Esophagus squamous epithelium (tissue), 5 donors: ENCODE measurements at places on chromosomes 2 and 18. TPM values are rescaled to one million over a fixed set of nuclear protein-coding genes. Genes with fewer than 3 reads are reported as not detected.

DNA sequence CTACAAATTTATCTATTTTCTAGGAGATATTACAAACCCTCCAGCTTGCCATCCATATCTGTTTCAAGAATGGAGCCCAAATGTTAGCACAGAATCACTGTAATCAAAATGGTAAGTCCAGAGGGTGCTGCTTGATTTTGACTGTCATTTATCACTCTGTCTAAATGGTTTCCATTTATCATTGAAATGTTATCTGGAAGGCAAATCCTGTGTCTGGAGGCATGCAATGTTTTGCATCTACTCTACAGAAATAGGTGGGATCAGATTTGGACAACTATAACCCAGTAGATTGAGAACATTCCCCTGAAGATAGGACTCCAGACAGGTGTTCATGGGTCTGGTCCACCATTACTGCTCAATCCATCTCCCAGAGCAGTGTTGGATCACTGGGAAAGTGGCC is 128.7 kb downstream of the MAIP1 start:
- H3K27me3 ChIP-seq = no peaks in the 10 kb centered on the region
- H3K27ac ChIP-seq = no peak overlapping the region
- DNase-seq = no peak
- H3K4me3 ChIP-seq = no peak overlapping the region
- H3K4me1 ChIP-seq = no peaks in the 10 kb centered on the region
- no peaks in the 10 kb centered on the region for H3K36me3 ChIP-seq

The VWC2L gene
- not detected for total RNA-seq

DNA sequence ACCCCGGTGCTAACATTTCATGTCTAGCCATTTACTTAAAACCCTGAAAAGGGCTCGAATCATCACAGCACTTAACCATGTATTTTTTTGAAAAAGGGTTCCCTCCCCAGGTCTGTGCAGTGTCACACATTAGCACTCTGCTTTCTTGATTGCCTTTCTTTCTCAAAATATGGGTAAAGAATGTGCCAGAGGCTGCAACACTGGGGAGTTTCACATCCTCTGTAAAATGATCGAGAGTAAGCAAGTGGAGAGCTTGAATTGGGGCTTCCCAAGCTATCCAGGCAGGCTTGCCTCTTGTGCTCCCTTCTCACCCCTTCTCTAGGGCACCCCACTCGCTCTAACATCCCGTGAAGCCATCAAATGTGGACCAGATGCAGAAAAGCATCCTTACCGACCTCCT is 177.0 kb upstream of the CCDC68 start:
- DNase-seq = no peak
- no peak overlapping the region for H3K27ac ChIP-seq
- no peaks in the 10 kb centered on the region for H3K4me1 ChIP-seq
- H3K4me3 ChIP-seq = no peak overlapping the region

The HADHB gene
- total RNA-seq = 150 TPM

- no peak for DNase-seq
- H3K4me1 ChIP-seq = peaks cover 33% of the 10 kb centered on the region
- no peak overlapping the region for H3K4me3 ChIP-seq
Observed at GRCh38 chr18:63439334-63439733, 17.1 kb upstream of the VPS4B start.

DNA sequence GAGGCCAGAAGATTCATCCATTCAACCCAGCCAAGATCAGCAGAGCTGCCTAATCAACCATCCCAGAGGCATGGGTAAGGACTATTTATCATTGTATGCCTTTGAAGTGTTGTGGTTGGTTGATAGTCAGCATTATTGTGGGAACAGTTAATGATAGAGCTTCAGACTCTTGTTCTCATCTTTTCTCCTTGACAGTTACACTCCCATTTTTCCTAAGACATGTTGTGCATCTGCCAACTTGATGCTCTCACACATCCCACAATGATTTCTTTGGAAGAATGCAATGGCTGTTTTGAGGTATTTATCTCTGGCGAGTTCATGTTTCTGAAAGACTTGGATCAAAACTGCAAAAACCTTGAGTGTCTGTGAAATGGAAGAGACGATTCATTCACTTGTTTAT is 55.4 kb downstream of the FASTKD2 start:
- no peaks in the 10 kb centered on the region for H3K4me1 ChIP-seq
- no peaks in the 10 kb centered on the region for H3K36me3 ChIP-seq
- H3K27ac ChIP-seq = peak overlapping the region; percentile 1
- H3K4me3 ChIP-seq = no peak overlapping the region
- no peak for DNase-seq

DNA sequence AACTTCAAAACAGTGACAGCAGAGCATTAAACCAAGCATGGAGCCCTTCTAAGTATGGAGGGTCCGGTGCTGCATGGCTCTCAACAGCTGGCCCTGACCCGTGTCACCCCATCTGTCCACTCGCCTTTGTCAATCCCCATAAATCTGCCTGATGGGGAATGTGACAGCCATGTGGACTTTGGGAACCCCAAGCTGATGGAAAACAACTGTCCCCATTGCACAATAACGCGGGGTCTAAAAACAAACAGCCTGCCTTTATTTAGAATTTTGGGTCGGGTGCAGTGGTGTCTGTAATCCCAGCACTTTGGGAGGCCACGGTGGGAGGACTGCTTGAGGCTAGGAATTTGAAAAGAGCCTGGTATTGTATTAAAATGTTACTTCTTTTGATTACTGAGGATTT is 17.1 kb upstream of the THADA start:
- no peaks in the 10 kb centered on the region for H3K36me3 ChIP-seq
- no peaks in the 10 kb centered on the region for H3K4me1 ChIP-seq
- no peaks in the 10 kb centered on the region for H3K27me3 ChIP-seq

DNA sequence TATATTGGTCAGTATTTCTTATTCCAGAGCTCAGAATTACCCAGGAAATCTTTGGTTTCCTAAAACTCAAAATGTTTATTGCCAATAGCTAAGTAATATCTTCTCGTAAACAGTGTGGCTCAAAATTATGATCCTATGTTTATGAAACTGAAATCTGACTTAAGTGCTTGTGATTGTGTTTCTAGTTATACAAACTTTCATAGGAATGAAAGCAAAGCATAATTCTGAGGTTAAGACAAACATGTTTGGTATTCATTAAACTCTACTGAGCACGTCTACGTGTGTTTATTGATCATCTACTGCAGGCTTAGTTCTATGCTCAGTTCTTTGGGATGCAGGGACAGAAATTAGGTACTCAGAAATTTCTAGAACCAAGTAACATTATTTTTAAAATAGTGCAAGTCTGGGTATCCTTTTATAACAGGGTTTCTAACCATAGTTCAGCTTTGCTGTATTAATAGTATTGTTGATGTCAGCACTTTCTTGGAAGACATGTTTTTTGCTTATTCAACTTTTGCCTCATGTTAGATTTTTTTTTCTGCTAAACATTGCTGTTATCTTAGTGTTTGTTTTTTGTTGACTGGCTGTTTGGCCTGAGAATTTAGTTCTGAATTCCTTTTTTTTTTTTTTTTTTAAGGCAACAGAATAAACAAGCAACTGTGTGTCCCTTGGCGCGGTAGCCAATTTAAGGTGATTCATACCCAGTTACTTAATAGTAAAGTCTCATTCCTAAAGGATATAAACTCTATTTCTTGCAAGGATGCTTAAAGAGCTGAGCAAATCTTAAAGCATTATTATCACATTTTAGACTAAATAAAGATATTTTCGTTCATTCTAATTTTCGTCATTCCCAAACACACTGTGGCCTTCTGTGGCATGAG is 31.3 kb downstream of the PTPRM start:
- no peaks in the 10 kb centered on the region for H3K36me3 ChIP-seq
- H3K27me3 ChIP-seq = no peaks in the 10 kb centered on the region
- no peak overlapping the region for H3K27ac ChIP-seq
- no peak for DNase-seq

DNA sequence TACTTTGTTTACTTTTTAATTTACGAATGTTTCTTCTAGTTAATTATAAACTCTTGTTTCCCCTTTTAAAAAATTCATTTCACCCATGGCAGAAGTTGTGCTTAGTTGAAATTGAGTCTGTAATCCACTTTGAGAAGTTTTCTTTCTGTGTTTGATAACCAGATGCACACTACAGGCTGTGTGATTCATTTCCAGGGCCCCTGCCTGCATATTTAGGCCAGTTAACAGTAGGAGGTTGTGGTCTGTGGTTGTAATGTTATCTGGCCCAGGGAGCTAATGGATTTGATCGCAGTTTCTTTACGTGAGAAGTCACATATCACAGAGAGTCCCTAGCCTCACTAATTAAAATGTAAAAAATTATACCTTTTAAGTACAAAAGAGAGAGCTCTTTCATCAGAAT is 3.3 kb downstream of the CDH7 start:
- no peaks in the 10 kb centered on the region for H3K4me1 ChIP-seq
- no peaks in the 10 kb centered on the region for H3K27me3 ChIP-seq
- no peaks in the 10 kb centered on the region for H3K36me3 ChIP-seq
- H3K27ac ChIP-seq = no peak overlapping the region
- DNase-seq = no peak

- no peak overlapping the region for H3K27ac ChIP-seq
- DNase-seq = no peak
- H3K4me1 ChIP-seq = peaks cover 30% of the 10 kb centered on the region
- H3K4me3 ChIP-seq = no peak overlapping the region
- H3K27me3 ChIP-seq = no peaks in the 10 kb centered on the region
- no peaks in the 10 kb centered on the region for H3K36me3 ChIP-seq
Observed at GRCh38 chr18:79404567-79404910, 8.8 kb downstream of the NFATC1 start.

- peaks cover 19% of the 10 kb centered on the region for H3K4me1 ChIP-seq
- no peak overlapping the region for H3K4me3 ChIP-seq
- H3K27me3 ChIP-seq = no peaks in the 10 kb centered on the region
- H3K27ac ChIP-seq = no peak overlapping the region
- H3K36me3 ChIP-seq = no peaks in the 10 kb centered on the region
- DNase-seq = no peak
Observed at GRCh38 chr2:29519338-29519925, 402.0 kb downstream of the ALK start.

- H3K27ac ChIP-seq = no peak overlapping the region
- DNase-seq = no peak
- H3K36me3 ChIP-seq = no peaks in the 10 kb centered on the region
- H3K4me3 ChIP-seq = no peak overlapping the region
Observed at GRCh38 chr2:234839285-234839684, 112.5 kb upstream of the SH3BP4 start.

DNA sequence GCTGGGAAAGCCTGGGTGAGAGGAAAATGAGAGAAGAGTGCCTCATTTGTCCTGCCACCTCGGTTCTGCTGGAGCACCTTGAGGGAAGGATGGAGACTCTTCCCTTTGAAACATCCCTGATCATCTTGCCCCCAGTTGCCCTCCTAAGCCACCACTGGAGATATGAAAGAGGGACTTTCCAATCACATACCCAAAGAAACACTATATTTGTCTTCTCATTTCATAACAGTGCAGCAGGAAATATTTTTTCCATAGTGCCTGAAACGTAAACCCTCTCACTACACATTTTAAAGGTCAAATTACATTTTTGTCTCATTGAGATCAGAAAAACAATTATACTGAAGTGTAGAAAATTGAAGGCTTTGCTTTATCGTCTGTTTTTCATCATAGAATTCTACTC is 63.3 kb downstream of the KCTD18 start:
- no peaks in the 10 kb centered on the region for H3K36me3 ChIP-seq
- DNase-seq = no peak
- no peaks in the 10 kb centered on the region for H3K27me3 ChIP-seq
- H3K4me3 ChIP-seq = no peak overlapping the region
- H3K27ac ChIP-seq = no peak overlapping the region

- no peak for DNase-seq
- no peaks in the 10 kb centered on the region for H3K36me3 ChIP-seq
- H3K27me3 ChIP-seq = no peaks in the 10 kb centered on the region
- H3K4me3 ChIP-seq = no peak overlapping the region
Observed at GRCh38 chr2:205387350-205388055, 294.8 kb upstream of the NRP2 start.

The IL36RN gene
- total RNA-seq = 20.5 TPM

DNA sequence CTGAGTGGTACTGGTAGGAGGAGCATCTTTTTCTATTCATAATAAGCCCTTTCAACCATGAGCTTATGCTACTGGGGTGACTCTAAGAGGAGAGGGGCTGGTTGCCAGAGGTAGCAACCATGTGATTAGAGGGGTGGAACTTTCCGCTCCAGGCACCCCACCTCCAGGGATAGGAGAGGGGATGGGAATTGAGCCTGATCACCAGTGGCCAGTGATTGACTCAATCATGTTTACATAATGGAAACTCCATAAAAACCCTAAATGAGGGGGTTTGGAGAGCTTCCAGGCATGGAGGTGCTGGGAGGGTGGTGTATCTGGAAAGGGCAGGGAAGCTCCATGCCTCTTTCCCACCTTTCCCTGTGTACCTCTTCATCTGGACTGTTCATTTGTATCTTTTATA is 46.6 kb upstream of the RHOB start:
- no peaks in the 10 kb centered on the region for H3K36me3 ChIP-seq
- peak overlapping the region; percentile 70 for H3K27ac ChIP-seq
- H3K4me3 ChIP-seq = no peak overlapping the region
- H3K27me3 ChIP-seq = no peaks in the 10 kb centered on the region
- no peak for DNase-seq

GRCh38 chr2:239288951-239289511 is 111.8 kb downstream of the HDAC4 start:
- no peak for DNase-seq
- H3K4me1 ChIP-seq = peaks cover 78% of the 10 kb centered on the region
- no peak overlapping the region for H3K4me3 ChIP-seq
- H3K27ac ChIP-seq = peak overlapping the region; percentile 82

GRCh38 chr2:105796791-105797190 is 52.1 kb downstream of the NCK2 start:
- no peak overlapping the region for H3K4me3 ChIP-seq
- no peaks in the 10 kb centered on the region for H3K27me3 ChIP-seq
- no peaks in the 10 kb centered on the region for H3K36me3 ChIP-seq
- no peak for DNase-seq
- H3K4me1 ChIP-seq = peaks cover 100% of the 10 kb centered on the region
- peak overlapping the region; percentile 87 for H3K27ac ChIP-seq

DNA sequence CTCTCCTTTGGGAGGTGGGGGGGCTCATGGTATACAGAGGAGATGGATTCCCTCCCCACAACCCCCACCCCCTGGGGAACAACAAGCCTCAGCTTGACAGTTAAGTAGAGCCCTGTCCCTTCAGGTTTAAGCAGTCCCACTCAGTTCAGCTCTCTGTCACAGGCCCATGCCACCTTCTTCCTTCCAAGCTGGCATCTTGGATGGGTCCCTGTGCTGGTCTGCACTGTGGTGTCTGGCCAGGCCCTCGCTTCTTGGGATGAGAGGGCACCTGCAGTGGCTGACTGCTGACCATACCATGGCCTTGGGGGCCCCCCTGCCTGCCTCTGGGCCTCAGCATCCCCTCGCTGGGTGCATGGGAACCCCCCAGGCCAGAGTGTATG is 20.4 kb upstream of the GPR17 start:
- H3K27ac ChIP-seq = no peak overlapping the region
- H3K27me3 ChIP-seq = no peaks in the 10 kb centered on the region
- DNase-seq = no peak
- H3K36me3 ChIP-seq = no peaks in the 10 kb centered on the region

GRCh38 chr2:222322236-222322635 is 23.4 kb upstream of the PAX3 start:
- no peak for DNase-seq
- H3K4me3 ChIP-seq = no peak overlapping the region
- H3K4me1 ChIP-seq = peaks cover 30% of the 10 kb centered on the region
- no peak overlapping the region for H3K27ac ChIP-seq
- no peaks in the 10 kb centered on the region for H3K36me3 ChIP-seq

The CCL20 gene
- total RNA-seq = 1.9 TPM
